ENCODE measurements at places on chromosomes 6 and 20.

DNA sequence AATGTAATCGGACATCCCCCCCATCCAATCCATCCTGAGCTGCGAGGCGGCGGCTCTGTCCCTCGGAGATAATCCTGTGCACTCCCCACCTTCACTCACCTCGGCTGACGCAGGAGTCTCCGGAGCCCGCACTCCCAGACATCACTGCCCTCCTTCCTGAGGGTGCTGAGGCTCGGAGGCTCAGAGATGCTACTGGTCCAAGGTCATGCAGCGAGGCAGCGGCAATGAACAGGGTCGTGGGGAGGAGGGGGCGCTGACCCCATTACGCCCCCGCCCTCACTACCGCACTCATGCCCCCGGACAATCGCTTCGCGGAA, 485 bp downstream of the ADISSP start:
- DNase-seq, result peak; percentile 41

DNA sequence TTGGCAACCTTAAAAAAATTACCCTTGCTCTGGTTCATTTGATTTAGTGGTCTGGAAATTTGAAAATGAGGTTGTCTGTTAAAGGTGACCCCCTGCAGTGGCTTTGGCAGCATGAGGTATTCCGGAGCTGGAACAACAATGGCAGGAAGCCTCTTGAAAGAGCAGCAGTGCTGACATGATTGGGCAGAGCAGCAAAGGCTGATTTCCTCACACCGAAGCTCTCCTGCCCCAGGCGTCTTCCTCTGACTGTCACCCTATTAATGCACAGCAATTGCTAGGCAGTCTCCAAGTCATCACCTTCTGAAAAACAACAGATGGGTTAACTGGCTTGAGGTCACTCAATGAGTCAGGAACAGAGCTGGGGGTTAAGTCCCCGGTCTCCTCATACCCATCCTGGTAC, 241.8 kb upstream of the MMS22L start:
- DNase-seq, result no peak

- no peak for DNase-seq
Observed at GRCh38 chr6:44029444-44030185, 97.6 kb downstream of the MRPL14 start.

- no peak for DNase-seq
Observed at GRCh38 chr20:63076421-63076820, 69.7 kb upstream of the BHLHE23 start.

DNA sequence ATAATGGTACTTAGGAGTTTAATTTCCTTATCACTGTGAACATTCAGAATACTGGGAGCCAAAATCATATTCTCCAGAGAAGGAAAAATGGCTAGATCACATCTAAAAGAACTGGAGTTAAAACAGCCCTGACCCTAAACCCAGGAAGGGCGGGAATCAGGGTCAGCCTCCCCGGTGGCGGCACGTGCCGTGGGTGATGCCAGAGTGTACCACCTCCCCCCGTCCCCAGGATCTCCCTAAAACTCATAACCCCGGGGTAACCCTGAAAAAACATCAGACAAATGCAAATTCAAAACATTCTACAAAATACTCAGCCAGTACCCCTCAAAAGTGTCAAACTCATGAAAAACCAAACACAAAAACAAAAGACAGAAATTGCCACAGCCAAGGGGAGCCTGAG, 148.3 kb downstream of the DLL1 start:
- DNase-seq, result no peak

GRCh38 chr6:143564484-143565017, 53.0 kb upstream of the FUCA2 start:
- DNase-seq, result no peak

- DNase-seq, result no peak
Observed at GRCh38 chr6:170279977-170280688, 10.7 kb downstream of the DLL1 start.

DNA sequence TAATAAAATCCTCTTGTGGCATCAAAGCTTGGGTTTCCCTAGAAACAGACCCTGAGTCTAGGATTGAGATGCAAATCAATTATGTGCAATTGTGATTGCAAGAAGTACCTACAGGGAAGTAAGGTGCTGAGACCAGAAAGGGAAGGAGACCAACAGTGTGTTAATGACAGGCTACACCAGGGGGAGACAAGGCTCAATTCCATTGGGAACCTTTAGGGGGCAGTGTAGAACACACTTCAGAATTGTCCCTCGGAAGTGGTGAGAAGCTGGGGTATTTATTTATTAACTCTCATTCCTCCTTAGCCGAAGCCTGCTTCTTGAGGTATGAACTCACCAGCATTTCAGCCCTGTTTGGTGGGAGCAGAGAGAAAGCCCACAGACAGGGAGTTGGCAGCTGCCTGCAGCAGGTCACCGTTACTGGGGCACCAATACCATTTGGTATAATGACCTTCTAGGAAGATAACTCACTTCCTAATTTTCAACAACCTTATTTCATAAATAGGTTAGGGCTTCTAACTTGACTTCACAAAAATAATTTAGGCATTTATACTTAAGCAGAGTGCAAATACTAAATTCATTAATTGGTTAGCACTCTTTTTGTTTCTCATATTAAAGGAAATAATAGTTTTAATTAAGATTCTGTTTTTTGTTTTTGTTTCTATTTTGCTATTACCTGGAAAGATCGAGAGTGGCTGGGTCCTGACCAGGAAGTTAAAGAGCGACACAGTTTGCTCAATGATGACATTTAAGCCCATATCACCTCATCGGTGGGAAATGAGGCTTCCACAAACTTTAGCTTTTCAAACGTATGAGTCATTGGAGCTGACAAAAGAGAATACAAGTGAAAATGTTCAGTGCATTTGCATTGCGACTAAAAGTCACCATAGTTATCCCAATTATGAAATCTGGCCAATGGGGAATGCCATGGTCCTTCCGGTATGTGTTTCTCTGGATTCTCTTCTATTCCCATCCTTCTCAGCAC, 94.8 kb downstream of the BTBD3 start:
- DNase-seq, result peak; percentile 22
